ENCODE measurements at places on chromosomes 1 and 21.

DNA sequence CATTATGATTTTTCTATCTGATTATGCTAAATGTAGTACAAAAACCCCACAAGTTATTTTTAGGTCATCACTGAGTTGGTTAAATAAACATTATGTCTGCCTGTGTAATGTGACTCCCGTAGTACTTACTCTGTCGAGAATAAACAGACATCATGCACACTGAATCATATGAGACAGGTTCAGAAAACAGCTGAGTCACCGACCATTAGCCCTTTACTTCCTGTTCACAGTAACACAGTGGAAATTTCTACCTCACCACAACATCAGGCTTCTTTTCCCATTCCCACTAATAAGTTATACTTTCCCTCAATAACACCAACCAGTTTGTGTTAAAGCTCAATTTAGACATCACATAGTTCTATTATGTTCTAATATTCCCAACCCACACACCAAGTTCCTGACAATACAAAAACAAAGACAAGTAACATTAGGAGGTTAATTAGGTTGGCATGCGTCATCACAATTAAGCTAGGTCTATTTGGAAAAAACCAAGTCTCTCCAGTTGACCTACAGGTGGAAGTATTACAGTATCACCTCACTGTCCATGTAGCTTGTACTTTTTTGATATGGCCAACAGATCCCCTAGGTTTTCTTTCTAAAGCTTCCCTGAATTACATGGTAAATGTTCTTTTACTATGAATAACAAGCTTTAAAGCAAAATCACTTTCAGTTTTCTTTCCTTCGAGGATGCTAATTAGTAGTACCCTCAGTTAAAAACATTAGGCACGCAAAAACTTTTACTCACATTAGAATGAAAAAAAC, 154.2 kb downstream of the EIF4G3 start:
- peak; percentile 56 for DNase-seq

GRCh38 chr1:213154056-213154685, 103.1 kb downstream of the RPS6KC1 start:
- no peak for DNase-seq

GRCh38 chr1:101037316-101037715, 11.7 kb upstream of the DPH5 start:
- DNase-seq, result no peak

DNA sequence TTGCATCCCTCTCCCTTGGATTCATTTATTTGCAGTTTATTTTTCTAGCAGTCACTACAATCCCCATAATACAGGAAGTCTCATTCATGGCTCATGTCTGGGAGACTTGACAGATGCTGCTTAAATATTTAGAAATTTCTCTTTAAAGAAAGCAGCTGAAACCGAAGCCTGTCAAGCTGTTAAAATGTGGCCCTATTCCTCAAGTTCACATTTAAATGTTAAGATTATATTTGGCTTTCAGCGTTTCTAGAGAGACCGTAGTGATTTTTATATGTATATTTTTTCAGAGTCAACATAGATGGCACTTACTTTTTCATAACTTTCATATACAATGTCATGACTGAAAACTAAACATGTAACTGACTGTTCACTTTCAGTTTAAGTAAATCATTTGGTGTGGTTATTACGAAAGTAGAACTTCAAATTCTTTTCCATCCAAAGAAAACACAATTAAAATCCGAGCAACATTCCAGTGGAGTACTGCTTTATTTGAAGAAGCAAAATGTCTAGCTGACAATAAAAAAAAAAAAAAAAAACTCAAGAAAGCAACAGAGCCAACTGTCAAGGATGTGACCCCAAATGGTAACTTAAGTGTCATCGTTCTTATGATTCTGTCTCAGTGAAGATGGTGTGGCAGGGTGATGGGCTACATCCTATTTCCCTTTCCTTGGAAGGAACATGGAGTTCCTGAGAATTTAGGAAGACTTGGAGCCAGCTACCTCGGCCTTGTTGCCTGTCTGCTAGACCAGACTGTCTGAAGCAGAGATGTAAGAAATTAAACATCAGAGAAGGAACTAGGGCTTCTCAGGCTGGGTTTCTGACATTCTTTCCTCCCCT, 37.8 kb downstream of the MIS18A start:
- DNase-seq, result no peak

- DNase-seq, result no peak
Measured at GRCh38 chr1:227299688-227300087, 18.6 kb downstream of the CDC42BPA start.

DNA sequence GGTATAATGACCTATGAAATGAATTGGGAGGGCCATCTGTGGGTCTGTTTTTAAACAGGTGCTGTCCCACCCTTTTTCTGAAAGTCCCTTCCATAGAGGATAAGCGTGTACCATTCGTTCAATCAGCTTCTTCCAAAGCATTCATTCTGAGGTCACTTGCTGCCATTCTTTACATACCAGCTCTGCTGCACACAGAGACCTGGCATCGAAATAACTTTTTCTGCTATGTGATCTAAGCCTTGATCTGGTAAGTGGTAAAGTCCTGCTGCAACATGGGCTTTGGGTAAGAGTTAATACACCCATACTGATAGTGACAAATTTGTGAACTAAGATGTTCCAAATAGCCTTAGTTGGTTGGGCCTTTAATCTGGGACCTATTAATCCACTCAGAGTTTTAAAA, 38.9 kb downstream of the DR1 start:
- DNase-seq, result no peak

- DNase-seq, result no peak
Measured at GRCh38 chr1:232924874-232925273, 25.5 kb upstream of the NTPCR start.

All from CD4-positive, alpha-beta T cell treated with Interferon alpha-2 for 1 hour (primary cell).